NCI-H774 (cell line): ENCODE measurements at places on chromosomes 6 and 20.
A peak's percentile ranks its signal among the peaks of the same experiment; 100 is the strongest.

DNA sequence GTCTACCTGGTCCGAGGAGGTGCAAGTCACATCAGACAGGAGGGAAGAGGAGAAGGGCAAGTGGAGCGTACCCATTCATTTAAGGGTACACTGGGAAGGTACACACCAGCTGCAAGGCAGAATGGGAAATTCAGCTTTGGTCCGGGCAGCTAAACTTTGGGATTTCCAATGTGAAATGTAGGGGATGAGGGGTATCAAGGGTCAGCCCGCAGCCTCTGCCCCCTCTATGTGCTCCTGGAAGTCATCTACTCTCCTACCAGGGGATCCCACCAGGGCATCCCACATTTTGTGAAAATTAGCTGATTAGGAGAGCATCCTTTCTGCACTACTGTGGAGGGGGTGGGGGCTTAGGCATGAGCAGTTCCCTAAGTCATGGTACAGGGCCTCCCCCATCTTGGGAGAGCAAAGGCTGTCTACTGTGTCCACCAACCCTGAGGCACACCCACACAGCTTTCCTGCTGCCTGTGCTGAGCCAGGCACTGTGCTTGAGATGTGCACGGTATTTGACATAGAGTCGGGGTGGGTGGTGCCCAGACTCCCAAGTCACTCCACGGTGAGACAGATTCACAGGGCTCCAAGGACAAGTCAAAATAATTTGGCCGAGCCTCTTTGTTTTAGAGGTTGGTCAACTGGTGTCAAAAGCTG is 189.1 kb upstream of the SULF2 start:
- DNase-seq = no peak

DNA sequence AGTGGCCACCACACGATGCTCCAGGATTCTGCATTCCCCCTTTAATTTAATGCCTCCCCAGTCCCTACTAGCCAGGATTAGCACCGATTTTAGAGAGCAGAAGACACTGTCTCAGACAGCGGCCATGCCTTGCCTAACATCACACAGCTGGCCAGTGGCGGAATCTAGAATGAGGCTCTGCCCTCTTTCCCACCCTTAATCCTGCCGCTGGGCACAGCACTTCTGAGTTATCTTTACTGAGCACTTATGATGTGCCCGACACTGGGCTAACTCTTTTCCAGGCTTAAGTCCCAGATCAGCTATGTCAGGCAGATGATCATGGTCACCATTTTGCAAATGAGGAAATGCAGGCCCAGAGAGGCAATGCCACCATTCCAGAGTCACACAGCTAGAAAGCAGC is 5.6 kb upstream of the BPIFA2 start:
- no peak for DNase-seq

- no peak for DNase-seq
Measured at GRCh38 chr6:119800526-119800925, 451.0 kb upstream of the MAN1A1 start.

DNA sequence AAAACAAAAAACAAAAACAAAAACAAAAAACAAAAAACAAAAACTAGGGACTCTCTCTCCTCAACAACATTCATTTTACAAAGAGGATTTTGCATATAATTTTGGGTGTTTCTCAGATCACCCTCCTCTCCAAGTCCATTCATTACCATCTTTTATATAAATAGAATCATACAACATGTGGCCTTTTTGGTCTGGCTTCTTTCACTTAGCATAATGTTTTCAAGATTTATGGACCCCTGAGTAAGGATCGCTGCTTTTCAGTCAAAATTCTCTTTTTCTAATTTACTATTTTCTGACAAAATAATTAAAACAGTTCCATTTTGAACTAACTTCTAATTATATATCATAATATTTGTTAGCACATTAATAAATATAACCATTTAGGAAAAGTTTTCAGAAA is 94.8 kb downstream of the UBE3D start:
- DNase-seq = no peak

GRCh38 chr6:3868544-3868943 is 19.4 kb downstream of the FAM50B start:
- no peak for DNase-seq

DNA sequence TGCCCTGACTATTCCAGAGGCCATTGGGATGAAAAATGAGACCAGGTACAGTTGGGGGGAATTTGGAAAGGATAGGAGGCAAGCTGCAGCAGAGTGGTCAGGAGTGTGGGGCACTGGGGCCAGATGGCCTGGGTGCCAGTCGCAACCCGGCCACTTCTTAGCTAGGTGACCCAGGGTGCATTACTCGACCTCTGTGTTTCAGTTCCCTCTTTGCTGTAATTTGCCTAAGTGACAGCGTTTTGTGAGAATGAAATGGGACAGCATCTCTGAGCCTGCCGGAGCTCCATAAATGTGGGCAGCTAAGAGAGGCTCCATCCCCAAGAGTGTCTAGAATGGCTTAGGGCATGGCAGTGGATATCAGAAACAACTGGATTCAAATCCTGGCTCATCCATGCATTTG is 13.9 kb downstream of the LRFN2 start:
- DNase-seq = no peak

DNA sequence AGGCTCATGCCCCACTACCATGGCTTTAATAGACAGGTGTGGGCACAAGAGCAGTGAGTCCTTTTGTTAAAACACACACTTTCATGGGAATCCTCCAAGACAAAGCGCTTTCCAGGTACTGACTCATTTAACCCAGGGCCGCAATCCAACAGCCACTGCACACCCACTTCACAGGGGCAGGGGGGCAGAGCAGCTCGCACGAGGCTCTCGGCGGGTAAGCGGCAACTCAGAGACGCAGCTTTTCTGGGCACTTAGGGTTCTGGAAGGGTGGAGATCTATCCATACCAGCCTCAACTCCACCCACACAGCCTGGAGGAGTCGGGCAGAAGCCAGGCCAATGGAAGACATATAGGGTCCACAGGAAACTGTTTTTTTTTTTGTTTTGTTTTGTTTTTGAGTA is 28.6 kb downstream of the PSMG4 start:
- DNase-seq = no peak

DNA sequence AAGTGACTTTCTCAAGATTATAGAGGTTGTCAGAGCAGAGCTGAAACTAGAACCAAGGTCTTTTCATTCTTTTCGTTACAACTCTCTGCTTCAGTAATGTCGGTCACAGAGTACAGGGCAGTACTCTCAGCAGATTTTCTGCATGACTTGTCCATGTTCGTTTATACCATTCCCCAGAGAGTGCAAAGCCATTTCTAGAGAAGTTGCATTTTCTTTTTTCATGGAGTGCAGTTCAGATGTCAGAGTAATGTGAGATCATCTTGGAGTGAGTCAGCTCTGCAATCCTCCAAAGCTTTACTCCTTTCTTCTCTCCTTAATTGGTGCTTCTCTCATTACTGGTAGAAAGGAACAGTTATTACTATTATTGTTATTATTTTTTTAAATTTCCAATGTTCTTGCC is 115.6 kb upstream of the B3GAT2 start:
- no peak for DNase-seq

- DNase-seq = no peak
Measured at GRCh38 chr6:79719248-79719960, 88.3 kb downstream of the SH3BGRL2 start.

GRCh38 chr20:33488201-33488600 is 1.7 kb upstream of the CBFA2T2 start:
- no peak for DNase-seq

DNA sequence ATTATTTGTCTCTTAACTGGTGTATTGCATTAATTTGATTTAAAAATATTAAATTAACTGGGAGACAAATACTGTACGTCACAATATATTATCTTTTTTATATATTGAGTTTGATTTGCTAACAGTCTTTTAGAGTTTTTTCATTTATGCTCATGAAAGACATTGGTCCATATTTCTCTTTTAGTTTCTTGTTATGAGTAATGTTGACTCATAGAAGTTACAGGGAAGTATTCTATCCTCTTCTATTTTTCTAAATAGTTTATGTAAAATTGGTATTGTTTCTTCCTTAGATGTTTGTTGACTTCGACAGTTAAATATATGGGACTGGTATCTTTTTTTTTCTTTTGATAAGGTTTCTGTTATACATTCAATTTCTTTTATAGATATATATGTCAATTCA is 1115.6 kb upstream of the CITED2 start:
- no peak for DNase-seq

DNA sequence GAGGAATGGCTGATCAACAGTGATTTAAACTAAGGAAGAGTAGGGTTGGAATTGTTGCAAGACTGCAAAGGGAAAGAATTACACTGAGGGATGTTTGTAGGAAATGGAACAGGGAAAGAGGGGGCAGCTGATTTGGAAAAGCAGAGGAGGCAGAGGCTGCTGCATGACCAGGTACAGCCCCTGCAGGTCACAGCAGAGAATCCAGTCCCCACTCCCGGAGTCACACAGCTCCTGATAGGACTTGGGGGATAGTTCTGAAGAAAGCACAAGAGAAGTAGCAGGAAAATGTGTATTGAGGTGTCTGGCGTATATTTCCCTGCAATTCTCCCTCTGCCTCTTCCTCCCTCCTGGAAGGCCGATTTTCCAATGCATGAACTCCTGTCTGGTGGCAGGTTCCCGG is 92.5 kb upstream of the PDE10A start:
- no peak for DNase-seq

DNA sequence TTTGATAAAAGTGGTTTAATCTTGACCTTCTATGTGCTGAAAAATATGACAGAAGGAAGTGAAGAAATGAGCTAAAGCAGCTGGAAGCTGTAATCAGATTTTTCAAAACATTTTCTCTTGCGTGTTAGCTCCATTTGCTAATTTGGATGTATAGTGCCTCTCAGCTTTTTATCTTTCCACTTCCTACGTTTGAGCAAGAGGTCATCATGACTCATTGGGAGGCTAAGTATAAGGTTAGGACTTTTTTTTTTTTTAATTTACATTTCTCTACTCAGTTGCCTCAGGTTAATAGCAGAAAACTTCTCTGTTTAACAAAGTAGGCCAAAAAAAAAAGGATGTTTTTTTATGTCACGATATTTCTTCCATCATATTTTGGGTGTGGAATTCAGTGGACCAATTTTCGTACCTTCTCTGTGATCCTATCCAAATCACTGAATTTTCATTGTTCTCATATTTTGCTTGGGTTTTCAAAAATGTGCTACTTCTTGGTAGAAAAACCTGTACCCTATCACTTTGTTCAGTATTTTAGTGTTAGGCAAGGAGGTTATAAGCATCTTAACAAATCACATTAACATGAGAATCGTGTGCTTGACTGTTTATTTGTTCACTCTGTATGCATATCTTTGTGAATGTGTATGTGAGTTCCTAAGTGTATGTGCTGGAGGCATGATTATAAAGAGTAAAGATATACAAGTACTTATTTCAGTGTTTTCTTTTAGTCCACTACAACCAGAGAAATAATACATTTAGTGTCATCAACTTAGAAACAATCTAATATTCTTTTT is 1028.3 kb upstream of the EYS start:
- DNase-seq = no peak

DNA sequence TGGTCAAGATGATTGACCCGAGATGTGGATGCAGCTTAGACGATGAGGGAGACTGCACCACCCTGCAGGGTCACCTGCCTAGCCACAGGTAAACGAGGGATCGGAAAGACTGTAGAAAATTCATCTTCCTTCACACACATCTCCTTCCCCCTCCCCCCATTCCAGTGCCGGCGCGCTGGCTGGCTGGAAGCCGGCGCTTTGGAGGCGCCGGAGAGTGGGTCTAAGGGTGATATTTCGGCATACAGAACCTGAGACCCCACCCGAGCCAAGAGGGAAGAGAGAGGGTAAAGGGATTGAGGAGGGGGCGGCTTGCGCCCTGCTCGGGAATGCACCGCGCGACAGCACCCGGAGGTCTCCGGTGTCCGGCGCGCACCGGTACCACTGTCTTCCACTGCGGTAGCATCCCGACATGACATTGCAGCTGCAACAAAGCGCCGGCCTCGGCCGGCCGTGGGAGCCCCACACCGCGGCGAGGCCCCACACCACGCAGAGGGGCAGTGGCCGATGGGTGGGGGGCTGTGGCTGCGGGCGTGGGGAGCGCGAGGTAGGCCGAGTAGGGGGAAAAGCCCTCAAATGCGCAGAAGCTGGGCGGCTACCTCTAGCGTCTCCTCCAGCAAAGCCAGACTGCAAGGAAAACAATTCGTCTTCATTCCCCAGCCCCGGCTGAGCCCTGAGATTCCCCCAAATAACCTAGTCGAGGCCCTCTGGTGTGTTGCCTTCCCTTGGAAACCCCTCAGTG is 984 bp downstream of the TNFRSF21 start:
- no peak for DNase-seq

DNA sequence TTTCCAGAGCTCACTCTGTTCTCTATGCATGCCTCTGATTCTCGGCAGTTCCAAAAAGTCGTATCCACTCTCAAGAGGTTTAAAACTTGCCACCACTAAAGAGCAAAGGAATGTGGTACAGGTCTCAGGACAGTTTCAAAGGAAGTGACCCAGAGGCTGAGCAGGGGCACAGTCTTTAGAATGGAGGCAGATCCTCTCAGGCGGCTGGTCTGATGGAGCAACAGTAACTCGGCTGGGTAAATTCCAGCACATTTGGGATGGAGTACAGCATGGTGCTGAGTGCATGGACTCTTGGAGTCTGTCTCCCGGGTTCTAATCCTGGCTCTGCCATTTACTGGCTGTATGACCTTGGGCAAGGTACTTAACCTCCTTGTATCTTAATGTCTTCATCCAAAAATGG is 88.1 kb upstream of the BACH2 start:
- DNase-seq = no peak

DNA sequence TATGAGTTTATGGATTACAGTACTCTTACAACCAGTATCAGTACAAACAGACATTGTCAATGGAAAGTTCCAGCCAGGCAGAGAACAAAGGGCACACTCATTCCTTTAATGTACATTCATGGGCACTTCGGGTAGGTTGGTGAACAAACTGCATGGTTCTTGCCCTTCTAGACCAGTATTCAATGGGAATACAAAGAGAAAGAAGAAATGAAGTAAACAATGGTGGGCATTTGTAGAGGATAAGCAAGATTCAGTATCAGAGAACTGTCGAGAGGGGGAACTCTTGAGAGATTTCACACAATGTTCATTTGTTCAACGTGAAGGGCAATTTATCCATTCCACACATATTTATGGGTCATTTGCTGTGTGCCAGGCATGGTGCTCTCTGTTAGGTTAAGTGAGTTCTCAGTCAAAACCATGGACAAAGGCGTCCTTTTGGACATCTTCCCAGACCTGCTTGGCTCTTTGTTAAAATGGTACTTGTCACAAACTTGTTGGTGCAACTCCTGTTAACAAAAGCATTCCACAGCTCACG is 714.8 kb downstream of the DHX35 start:
- DNase-seq = peak; percentile 56

GRCh38 chr6:122438975-122439374 is 32.6 kb downstream of the SERINC1 start:
- no peak for DNase-seq

GRCh38 chr20:37297066-37297736 is 7.7 kb downstream of the MANBAL start:
- DNase-seq = no peak

- no peak for DNase-seq
Measured at GRCh38 chr20:44218446-44218845, 7.9 kb upstream of the OSER1 start.

DNA sequence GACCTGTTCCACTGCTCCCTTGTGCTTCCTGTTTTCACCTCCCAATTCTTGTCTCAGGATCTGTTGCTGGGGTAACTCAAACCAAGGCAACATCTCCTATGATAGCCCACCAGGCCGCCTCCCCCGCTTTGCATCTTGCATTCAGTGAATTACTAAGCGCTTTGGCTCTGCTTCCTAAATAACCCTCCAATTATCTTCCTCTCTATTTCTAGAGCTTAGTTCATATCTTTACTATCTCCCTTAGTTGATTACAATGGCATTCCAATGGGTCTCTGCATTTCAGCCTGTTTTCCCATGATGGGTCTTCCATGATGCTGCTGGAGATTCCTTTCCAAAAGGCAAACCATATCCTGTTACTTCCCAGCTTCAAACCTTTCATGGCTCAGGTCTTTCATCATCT is 117.2 kb upstream of the FERMT1 start:
- no peak for DNase-seq
